ENCODE measurements at places on chromosomes 2 and 18. TPM values are rescaled to one million over a fixed set of nuclear protein-coding genes. Genes with fewer than 3 reads are reported as not detected.

GRCh38 chr2:72821983-72822382 lies 3.9 kb downstream of the EXOC6B start:
- no peak overlapping the region for H3K27ac ChIP-seq
- H3K4me1 ChIP-seq: no peaks in the 10 kb centered on the region
- no peak for DNase-seq

- DNase-seq: no peak
- H3K27me3 ChIP-seq: no peaks in the 10 kb centered on the region
- no peak overlapping the region for H3K4me3 ChIP-seq
Observed at GRCh38 chr18:31952223-31952622, 9.3 kb upstream of the TRAPPC8 start.

DNA sequence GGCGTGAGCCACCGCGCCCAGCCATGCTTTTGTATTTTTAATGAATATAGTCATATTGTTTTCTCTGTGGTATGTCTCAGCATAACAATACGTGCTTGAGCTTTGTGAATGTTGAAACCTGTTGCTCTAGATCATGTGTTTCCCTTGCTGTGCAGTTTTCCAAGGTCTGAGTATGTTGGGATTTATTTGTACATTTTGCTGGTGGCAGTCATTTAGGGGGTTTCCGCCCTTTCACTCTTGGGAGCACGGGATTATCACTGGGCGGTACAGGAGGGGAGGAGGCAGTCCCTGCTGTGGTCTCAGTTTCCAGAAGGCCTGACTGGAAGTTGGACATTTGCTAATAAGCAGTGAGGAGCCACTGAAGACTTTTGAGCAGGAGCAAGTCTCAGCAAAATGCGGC lies 24.9 kb upstream of the CATIP start:
- H3K27me3 ChIP-seq: no peaks in the 10 kb centered on the region
- H3K27ac ChIP-seq: no peak overlapping the region
- no peak overlapping the region for H3K4me3 ChIP-seq
- peaks cover 15% of the 10 kb centered on the region for H3K4me1 ChIP-seq
- no peaks in the 10 kb centered on the region for H3K36me3 ChIP-seq

DNA sequence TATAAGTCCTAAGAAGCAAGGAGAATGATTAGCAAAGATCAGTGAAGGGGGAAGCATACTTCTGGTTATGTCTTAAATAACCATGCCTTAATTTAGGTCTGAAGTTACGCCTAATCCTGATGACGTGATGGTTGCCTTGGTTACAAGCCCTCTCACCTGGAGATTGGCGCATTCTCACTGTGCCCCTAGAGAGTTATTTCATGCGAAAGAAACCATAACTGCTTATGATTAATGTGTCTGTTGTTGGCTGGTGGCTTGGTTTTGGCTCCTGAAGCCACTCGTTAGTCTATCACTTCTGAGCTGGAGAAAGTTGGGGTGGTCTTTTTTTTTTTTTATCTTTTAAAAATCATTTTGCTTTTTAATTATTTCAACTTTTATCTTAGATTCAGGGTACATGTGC lies 47.0 kb downstream of the TNFRSF11A start:
- no peaks in the 10 kb centered on the region for H3K36me3 ChIP-seq
- H3K4me3 ChIP-seq: no peak overlapping the region
- DNase-seq: no peak
- H3K27ac ChIP-seq: no peak overlapping the region
- no peaks in the 10 kb centered on the region for H3K27me3 ChIP-seq
- H3K4me1 ChIP-seq: no peaks in the 10 kb centered on the region

DNA sequence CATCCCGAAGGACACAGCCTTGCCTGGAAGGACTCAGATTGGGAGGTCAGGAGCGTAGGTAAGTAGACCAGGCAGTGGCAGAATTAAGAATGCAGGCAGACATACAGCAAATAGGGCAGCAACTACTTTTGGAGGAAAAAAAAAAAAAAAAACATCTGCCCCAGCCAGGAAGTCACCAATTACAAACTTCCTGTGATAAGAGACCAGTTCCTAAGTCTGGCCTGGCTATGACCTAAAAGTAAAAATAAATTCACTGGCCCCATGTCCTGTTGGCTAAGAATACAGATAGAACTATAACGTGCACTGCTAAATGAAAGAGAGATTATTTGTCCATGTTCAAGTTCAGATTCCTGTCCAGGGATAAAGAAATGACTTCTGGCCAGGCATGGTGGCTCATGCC lies 45.2 kb upstream of the NOSTRIN start:
- H3K27ac ChIP-seq: no peak overlapping the region
- no peak overlapping the region for H3K4me3 ChIP-seq
- no peaks in the 10 kb centered on the region for H3K27me3 ChIP-seq
- no peaks in the 10 kb centered on the region for H3K36me3 ChIP-seq
- H3K4me1 ChIP-seq: no peaks in the 10 kb centered on the region
- DNase-seq: no peak

The DPP4 gene
- total RNA-seq: 22.8 TPM

The MYO5B gene
- total RNA-seq: 7.5 TPM

All from tibial nerve (tissue), 4 donors.